NCI-H446 (cell line): ENCODE measurements at places on chromosomes 1 and 21.
A peak's percentile ranks its signal among the peaks of the same experiment; 100 is the strongest.

DNA sequence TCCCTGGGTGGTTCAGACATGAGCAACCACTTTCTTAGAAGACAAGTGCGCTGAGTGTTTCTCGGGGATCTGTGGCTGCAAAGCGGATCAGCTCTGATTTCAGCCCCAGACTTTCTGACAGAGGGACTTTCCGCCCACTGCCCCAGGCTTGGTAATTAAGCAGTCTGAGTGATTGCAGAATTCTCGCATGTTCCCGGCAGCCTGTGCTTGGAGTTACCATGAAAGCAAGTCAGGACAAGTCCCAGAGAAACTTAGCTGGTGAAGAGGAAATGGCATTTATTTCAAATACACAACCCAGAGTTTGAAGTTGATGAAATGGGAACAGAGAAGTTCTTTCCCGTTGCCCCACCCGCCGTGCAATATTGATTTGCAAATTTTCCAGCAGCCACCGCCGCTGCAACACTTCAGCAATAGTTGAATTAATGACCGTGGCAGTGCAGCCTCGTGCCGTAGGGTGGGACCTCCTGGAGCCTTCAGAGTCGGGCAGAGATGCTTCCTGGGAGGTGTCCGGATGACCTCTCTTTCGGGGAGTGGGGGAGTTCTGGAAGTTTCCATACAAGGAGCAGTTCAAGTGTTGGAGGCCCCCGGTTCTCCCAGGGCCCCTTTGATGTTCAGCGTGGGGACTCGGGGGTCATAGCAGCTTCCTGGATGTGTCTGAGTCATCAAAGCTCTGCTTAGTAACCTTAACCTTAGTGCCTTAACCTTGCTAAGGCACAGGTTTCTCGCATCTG, 134.7 kb downstream of the KAZN start:
- no peak for DNase-seq

GRCh38 chr1:199858856-199859255, 168.7 kb upstream of the NR5A2 start:
- no peak for DNase-seq

- DNase-seq, result no peak
Observed at GRCh38 chr1:227781314-227781930, 34.1 kb upstream of the PRSS38 start.

DNA sequence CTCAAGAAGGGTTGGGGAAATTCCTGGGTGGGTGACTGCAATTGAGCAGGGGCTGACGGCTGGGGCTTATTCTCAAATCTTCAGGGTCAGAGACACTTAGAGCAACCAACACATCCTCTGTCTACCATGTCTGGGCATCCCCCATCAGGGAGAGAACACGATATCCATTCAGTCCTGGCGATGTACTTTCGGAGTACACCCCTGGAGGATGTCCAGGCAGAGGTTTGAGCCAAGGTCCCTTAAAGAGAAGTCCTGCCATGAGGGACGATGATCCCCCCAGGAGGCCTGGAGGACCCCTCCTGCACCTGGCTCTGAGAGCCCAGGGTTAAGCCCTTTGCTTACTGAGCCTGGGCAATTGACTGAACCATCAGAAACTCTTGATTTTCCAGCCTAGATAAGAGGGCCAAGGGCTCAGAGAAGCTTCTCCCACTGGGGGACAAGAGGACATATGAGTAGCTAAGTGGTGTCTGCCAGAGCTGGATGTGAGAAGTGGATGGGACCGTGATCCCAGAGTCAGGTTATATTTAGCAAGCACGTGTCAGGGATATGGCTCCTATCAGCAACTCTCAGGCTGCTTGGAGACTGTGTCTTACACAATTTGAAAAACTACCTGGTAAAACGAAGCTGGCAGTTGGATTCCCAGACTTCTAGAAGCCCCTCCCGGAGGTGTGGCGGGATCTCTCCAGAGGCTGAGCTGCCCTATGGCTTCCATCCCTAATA, 253.3 kb upstream of the VAMP3 start:
- DNase-seq, result no peak

GRCh38 chr1:162456323-162456722, 41.3 kb upstream of the UHMK1 start:
- DNase-seq, result no peak

DNA sequence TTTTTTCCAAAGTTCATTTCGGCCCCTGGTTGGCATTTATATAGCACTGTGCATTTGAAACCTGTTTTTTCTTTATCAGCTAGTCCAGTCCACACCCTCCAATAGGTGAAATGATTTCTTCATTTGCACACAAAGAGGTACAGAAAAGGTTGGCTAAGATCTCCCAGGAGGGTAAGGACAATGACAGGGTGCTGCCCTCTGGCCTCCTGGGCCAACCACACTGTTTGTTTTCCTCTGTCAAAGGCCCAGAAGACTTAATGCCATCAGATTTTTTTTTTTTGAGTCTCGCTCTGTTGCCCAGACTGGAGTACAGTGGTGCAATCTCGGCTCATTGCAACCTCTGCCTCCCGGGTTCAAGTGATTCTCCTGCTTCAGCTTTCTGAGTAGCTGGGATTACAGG, 70.1 kb upstream of the EFHD2 start:
- no peak for DNase-seq

DNA sequence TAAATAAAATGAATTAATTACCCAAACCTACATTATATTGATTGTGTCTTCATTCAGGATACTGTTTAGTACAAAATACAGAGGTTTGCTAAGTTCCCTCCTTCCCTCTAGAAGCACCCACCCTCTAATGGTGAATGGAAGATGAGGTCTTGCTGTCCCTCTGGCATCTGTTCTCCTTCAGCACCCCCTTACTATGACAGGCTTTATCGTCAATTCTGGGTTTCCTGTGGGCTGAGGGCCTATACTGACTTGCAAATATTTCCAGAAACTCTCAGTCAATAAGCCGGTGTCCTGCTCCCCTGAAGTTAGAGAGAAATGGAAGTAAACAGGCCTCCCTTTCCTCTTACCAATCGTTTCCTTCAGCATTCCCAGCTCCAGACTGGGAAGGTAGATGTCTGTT, 13.2 kb downstream of the LAX1 start:
- no peak for DNase-seq

GRCh38 chr1:229221106-229222019, 49.5 kb upstream of the RAB4A start:
- peak; percentile 78 for DNase-seq

- no peak for DNase-seq
Observed at GRCh38 chr1:223557130-223557475, 108.4 kb downstream of the CAPN8 start.

DNA sequence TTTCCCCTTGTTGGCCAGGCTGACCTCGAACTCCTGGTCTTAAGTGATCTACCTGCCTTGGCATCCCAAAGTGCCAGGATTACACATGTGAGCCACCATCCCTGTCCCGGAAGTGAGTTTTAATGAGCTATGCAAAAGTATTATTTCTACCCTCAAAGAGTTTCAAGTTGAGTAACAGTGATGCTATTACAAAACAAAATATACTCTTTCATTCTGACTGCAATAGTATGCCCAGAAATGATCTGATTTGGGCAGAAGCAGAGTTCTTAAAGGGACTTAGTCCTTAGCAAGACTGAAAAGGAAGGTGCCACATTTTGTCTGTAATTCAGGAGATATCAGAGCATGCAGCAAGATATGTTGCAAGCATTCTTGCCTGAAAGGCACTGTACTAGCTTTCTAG, 375.4 kb downstream of the NUF2 start:
- DNase-seq, result no peak

DNA sequence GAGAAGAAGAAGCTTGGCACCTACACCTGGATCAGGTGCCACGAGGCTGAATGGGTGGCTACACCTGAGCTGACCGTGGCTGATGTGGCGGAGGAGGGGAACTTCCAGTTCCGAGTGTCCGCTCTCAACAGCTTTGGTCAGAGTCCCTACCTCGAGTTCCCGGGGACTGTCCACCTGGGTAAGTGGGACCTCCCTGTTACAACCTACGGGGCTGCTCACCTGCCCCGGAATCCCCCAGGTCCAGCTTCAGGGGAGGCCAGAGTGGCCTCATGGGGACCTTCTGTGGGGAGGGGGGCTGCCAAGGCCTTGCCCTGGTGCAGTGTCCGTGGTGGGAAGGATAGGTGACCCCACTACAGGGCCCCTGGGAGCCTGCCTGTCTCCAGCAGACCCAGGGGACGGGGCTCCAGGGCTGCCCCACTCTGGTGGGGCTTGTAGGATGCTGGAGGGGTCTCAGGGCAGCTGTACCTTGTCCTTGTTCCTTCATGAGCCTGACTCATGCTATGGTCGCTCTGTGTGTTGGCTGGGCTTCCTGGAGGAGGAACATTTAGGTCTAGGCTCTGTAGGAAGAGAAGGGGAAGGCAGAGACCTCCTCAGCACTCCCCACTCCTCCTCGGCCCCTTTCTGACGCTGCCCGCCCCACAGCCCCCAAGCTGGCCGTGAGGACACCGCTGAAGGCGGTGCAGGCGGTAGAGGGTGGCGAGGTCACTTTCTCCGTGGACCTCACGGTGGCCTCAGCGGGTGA, 7.2 kb downstream of the OBSCN start:
- no peak for DNase-seq

DNA sequence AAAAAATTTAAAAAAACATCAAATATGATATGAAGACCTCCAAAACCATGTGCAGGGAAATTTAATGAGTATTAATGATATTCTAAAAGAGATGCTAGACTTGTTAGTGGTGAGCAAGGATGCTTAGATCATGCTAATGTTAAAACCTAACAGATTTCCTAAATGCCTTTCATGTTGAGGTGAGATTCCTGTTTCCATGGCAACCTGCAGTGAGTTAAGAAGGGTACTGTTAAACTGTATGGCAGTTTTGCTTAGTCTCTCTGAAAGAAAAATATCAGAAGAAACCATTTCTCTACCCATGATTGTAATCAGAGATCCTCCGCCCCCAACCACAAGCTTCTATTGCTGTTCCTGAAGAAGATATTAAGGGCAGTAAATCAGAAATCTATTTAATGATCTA, 321.6 kb upstream of the LRRC7 start:
- DNase-seq, result peak; percentile 78

GRCh38 chr1:217660353-217661062, 29.4 kb downstream of the SPATA17 start:
- peak; percentile 31 for DNase-seq

DNA sequence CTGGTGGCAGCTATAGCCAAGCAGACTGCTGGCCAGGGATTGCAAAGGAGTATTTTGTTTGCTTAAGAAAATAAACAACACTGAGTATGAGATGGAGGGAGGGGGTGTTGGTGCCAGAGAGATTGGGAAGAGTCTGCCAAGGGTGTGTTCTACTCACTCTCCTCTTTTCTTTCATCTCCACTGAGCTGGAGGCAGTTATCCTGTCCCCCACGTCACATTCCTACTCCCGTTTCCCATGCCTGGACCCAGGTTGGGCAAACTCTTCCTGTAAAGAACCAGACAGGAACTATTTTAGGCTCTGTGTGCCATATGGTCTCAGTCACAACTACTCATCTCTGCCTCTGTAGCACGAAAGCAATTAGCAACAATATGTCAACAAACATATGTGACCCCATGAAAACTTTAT, 1.4 kb upstream of the IL24 start:
- DNase-seq, result no peak

- no peak for DNase-seq
Observed at GRCh38 chr1:151858886-151859665, 5.6 kb upstream of the THEM5 start.

DNA sequence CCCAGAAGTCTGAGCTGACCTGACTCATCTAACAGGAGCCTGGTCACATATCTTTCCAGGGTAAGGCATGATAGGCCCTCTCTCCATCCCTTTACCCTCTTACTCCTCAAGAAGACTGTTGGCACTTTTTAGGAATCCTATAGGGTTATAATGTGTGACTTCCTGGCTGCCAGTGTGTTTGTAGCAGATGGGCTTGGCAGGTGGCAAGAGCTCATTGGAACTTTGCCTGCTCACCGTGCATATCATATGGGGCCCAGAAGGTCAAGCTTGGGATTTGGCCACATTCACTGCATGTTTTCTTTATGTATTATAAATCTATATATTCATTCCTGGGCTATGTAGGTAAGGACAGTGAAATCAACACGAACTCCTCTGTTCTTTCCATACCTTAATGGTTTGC, 5.2 kb downstream of the KAZN start:
- DNase-seq, result peak; percentile 32

DNA sequence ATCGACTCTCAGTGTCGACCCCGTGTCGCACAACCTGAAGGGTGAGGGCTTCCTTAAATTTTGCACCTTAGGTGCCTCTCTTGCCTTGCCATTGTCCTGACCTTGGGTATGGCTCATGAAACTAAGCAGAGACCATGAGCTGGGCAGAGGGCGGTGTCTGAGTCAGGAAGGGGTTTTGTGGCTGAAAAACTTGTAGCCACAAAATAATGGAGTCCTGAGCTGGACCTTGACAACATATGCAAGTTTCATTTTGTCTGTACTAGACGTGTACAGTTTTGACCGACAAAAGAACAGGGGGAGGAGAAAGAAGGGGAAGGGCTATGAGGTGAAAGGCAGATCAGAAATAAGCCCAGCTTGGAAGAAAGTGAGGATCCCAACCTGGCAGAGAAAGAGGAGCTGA, 8.3 kb upstream of the RUNX1 start:
- DNase-seq, result no peak

GRCh38 chr1:32876341-32877210, 5.9 kb upstream of the FNDC5 start:
- peak; percentile 56 for DNase-seq

- DNase-seq, result peak; percentile 6
Observed at GRCh38 chr1:111161843-111162487, 21.9 kb downstream of the CEPT1 start.

DNA sequence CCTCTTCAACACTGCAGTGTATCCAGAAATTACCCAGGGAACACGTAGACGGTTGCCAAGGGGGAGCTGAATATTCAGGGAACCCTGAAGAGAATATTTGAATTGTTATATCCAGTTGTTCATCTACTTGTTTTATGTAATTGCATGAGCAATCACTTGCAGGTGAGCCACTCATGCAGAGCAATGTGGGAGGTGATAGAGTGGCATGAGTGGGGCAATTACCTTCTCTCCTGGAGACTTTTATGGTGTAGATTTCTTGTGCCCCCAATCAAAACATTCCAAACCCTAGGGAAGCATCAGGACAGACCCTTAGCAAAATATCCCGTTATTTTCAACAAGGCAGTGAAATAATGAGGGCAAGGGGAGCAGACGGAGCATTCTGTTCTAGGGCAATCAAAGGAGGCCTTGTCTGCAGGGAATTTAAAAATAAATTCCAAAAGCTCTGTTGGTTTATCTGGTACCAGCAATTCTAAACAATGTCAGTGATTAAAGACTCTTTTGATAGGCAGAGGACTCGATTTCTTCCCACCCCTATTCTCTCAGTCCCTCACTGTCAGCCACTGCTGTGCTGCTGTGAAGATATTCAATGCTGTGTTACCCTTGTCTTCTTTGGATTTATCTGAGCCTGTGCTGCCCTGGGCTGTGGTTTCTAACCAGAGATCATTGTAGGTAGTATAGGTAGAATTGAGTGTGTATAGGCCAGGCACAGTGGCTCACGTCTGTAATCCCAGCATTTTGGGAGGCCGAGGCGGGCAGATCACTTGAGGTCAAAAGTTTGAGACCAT, 180.2 kb upstream of the MAP1LC3C start:
- DNase-seq, result no peak
